Esophagus muscularis mucosa (tissue), 4 donors: ENCODE measurements at places on chromosomes 1 and 21. TPM values are rescaled to one million over a fixed set of nuclear protein-coding genes. Genes with fewer than 3 reads are reported as not detected.
A peak's percentile ranks its signal among the peaks of the same experiment; 100 is the strongest.

GRCh38 chr1:90274376-90274775, 279.5 kb downstream of the ZNF326 start:
- H3K36me3 ChIP-seq: no peaks in the 10 kb centered on the region
- H3K27ac ChIP-seq: no peak overlapping the region
- H3K4me3 ChIP-seq: no peak overlapping the region
- H3K27me3 ChIP-seq: no peaks in the 10 kb centered on the region
- no peak for DNase-seq

- H3K4me1 ChIP-seq: peaks cover 16% of the 10 kb centered on the region
- DNase-seq: no peak
- H3K4me3 ChIP-seq: no peak overlapping the region
- no peaks in the 10 kb centered on the region for H3K27me3 ChIP-seq
Observed at GRCh38 chr1:70552662-70553566, 141.8 kb downstream of the CTH start.

DNA sequence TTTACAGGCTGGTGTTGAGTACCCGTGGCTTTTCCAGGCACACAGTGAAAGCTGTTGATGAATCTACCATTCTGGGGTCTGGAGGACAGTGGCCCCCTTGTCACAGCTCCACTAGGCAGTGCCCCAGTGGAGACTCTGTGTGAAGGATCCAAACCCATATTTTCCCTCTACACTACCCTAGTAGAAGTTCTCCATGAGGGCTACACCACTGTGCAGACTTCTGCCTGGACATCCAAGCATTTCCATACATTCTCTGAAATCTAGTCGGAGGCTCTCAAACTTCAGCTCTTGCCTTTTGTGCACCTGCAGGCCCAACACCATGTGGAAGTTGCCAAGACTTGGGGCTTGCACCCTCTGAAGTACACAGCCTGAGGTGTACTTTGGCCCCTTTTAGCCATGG, 227.8 kb downstream of the BACH1 start:
- no peak overlapping the region for H3K4me3 ChIP-seq
- no peaks in the 10 kb centered on the region for H3K36me3 ChIP-seq
- no peak for DNase-seq
- H3K27me3 ChIP-seq: no peaks in the 10 kb centered on the region
- H3K27ac ChIP-seq: no peak overlapping the region

- H3K4me3 ChIP-seq: no peak overlapping the region
- H3K4me1 ChIP-seq: peaks cover 11% of the 10 kb centered on the region
Observed at GRCh38 chr21:32378956-32379355, 13.9 kb downstream of the URB1 start.

- no peaks in the 10 kb centered on the region for H3K27me3 ChIP-seq
- H3K27ac ChIP-seq: peak overlapping the region; percentile 50
- peaks cover 79% of the 10 kb centered on the region for H3K4me1 ChIP-seq
- H3K36me3 ChIP-seq: peaks cover 28% of the 10 kb centered on the region
- no peak overlapping the region for H3K4me3 ChIP-seq
Observed at GRCh38 chr1:26285366-26286063, 5.6 kb downstream of the SH3BGRL3 start.

DNA sequence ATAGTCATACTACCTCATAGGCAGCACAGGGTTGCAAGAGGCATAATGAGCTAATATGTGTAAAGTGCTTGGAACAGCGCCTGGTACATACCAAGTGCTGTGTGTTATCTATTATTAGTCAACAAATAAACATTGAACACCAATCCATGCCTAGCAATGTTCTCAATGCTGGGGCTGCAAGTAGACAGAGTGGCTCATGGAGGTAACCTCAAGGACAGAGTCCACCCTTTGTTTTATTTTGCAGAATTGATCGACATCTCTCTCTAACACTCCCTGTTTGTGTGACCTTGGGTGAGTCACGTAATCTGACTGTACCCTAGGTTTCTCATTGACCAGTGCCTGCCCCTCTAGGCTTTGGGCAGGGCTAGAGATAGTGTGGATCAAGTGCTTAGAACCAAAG, 164.0 kb upstream of the KLHDC7A start:
- DNase-seq: no peak
- no peak overlapping the region for H3K27ac ChIP-seq
- H3K4me3 ChIP-seq: no peak overlapping the region
- H3K4me1 ChIP-seq: no peaks in the 10 kb centered on the region
- no peaks in the 10 kb centered on the region for H3K36me3 ChIP-seq
- H3K27me3 ChIP-seq: no peaks in the 10 kb centered on the region

GRCh38 chr1:52037402-52037814, 3.8 kb upstream of the KTI12 start:
- H3K4me3 ChIP-seq: no peak overlapping the region
- no peak overlapping the region for H3K27ac ChIP-seq
- H3K36me3 ChIP-seq: peaks cover 19% of the 10 kb centered on the region
- H3K27me3 ChIP-seq: no peaks in the 10 kb centered on the region

DNA sequence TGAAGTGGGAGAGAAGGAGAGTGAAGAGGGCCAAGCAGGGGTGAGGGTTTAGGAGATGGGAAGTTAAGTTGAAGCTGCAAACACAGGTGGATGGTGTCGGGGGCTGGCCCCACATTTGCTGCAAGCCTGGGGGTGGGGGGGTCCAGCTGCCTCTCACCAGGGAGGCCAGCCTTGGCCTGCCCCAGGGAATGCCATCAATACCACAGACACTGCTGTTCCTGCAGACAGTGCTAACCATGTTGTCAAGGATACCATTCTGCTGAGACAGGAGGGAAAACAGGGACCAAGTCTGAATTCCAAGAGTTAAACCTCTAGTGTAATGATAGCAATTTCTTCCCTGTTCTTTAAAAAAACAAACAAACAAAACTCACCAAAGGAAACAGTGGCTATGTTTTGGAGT, 8.0 kb downstream of the MECR start:
- no peak overlapping the region for H3K27ac ChIP-seq
- no peaks in the 10 kb centered on the region for H3K27me3 ChIP-seq
- no peak for DNase-seq
- H3K4me3 ChIP-seq: no peak overlapping the region

The SPRR1B gene
- total RNA-seq: not detected

The NBPF4 gene
- total RNA-seq: not detected

The PHACTR4 gene
- 29.8 TPM for total RNA-seq

The HES5 gene
- total RNA-seq: 0.33 TPM

The MEF2D gene
- total RNA-seq: 78.0 TPM
